ENCODE measurements at places on chromosomes 7 and 10.

DNA sequence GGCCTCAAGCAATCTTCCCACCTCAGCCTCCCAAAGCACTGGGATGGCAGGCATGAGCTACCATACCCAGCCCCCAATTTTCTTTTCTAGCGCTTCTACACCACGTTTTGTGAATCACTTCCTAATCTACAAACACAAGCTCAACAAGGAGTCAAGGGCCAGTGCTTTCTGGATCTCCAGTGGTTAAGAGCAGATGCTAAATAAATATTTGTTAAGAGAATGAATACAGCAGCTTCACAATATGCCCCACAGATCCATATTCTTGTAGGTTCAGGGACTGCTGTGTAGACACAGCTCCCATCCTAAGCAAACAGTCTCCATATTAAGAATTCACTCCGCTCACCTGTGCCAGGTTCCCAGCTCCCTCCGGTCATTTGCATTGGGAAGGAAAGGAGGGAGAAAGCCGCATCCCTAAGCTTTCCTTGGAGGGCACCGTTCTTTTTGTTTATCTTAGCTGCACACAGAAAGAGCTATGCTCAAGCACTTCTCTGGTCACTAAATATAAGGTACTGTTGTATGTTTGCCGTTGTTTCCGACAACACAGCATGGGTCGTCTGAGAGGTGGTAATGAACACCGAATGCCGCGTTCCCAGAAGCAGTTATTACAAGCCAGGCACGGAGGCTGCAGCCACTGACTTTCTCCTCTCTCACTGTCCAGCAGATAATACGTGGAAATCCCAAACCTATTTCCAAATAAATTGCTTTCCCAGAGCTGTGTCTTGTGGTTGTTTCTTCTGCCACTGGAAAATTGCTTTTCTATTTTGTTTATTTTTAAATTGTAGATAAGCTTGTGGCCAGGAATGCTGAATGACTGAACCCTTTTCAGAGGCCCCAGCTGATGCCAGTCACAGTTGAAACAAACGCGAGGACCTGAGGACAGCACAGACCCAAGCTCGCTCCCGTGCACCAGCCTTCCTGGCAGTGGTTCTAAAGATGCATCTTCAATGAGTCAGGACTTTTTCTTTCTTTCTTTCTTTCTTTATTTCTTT, 217.1 kb downstream of the PRPF18 start:
- DNase-seq = no peak

- DNase-seq = peak; percentile 25
These were observed 188.5 kb downstream of the ZMYND11 start for GRCh38 chr10:323651-324293.

DNA sequence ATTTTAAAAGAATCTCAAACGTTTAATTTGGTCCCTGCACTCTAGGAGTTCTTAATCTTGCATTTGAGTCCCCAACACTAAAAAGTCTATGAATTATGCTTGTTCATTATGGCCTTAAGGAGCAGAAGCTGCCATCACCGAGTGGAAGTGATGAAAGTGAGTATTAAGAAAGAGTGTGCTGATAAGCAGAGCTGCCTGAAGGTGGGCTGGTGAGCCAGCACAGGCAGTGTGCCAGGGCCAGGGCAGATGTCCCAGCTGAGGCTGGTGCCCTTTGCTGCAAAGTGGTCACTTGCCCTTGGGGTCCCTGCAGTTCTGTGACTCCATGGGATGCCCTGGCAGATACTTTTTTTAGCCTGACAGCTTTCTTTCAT, 72.9 kb upstream of the LOXL4 start:
- no peak for DNase-seq

DNA sequence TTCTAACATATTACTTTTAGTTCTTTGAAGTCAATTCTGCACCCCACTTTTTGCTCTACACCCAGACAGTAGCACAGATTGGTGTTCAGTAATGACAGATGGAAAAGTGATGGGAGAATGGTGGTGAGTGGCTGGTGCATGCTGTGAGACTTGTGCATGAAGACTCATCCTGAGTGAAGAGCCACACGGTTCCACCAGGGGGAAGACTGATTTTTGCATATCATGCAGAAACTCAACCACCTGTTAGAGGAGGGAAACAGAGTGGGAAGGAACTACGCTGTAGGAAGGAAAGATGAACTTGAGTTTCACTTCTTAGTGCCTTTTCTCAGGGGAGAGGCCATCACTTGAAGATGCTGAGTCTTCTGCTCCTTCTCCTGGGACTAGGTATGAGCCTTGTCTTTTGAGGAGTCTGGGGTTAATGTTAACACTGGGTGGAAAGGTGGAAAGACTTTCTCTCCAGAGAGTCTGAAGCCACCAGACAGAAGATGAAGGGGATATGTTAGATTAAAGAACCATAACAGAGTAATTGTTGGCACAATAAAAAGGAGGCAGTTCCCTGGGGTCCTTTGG, 9.3 kb upstream of the PRSS1 start:
- DNase-seq = no peak

- no peak for DNase-seq
These were observed 9.0 kb upstream of the GNA12 start for GRCh38 chr7:2853147-2853546.

- no peak for DNase-seq
These were observed 45.3 kb downstream of the NEUROG3 start for GRCh38 chr10:69527961-69528360.

DNA sequence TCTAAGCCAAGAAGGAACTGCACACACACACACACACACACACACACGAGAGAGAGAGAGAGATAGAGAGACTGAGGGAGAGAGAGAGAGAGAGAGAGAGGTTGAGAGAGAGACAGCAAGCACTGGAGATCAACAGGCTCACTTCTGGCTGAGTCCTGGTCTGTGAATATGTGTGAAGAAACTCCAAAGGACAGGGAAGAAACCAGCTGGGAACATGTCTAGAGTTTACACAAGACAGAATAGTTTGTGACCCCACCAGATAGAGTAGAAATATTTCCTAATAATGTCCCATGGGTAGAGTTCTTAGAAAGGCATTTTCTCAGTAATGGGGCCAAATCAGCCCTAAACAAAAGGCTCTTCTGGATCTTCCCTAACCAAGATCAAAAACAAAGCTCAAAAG, 155.5 kb upstream of the IGFBP3 start:
- DNase-seq = no peak

GRCh38 chr7:91632234-91632940, 248.1 kb downstream of the MTERF1 start:
- DNase-seq = no peak

- no peak for DNase-seq
These were observed 24.7 kb downstream of the DNAJB12 start for GRCh38 chr10:72330069-72330426.

DNA sequence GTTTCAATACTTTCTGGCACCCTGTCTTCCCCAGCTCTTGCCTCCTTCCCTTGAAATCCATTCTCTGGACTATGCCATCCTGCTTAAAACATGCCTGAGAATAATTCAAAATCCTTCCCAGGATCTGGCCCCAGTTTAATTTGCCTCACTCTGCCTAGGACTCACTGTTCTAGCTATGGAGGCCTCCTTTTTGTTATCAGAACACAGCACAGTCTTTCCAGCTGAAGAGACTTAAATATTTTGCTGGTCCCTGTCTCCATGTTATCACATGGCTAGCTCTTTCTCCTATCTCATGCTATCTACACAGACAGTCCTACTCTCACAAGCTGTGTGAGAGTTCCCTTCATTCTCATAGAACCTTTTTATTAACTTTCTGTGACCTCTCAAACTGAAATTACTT, 194.8 kb downstream of the RNLS start:
- DNase-seq = no peak

- no peak for DNase-seq
These were observed 102.7 kb upstream of the PCDH15 start for GRCh38 chr10:54903745-54904144.

DNA sequence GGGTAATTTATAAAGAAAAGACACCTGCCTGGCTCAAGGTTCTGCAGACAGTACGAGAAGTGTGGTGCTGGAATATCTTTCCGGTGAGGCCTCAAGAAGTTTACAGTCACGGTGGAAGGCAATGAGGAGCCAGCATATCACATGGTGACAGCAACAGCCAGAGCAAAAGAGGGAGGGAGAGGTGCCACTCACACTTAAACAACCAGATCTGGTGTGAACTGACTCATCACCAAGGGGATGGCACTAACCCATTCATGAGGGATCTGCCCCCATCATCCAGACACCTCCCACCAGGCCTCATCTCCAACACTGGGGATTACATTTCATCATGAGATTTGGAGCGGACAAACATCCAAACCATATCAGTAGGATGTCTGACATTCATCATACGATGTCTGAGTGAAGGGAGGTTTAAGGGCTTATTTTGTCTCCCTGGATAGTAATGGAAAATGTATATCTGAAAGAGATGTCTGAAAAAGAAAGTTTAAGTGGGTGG, 23.5 kb upstream of the KBTBD2 start:
- DNase-seq = no peak

DNA sequence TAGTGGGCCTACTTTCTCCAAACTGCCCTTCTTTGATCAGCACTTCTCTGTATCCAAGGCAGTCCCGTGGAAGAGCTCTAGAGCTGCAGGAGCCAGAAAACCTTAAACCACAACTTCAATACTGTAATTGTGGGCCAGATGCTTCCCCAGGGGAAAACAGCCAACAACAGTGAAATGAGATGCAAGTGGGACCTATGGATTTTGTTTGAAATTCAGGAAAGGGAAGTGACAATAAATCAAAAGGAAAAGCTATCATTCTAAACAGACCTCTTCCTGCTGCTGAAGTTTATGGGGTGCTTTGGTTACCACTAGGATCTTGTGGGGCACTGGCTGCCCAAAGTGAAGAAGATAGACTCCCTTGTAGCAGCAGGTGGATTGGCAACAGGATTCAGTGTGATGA, 1031.7 kb downstream of the LRMDA start:
- DNase-seq = no peak

DNA sequence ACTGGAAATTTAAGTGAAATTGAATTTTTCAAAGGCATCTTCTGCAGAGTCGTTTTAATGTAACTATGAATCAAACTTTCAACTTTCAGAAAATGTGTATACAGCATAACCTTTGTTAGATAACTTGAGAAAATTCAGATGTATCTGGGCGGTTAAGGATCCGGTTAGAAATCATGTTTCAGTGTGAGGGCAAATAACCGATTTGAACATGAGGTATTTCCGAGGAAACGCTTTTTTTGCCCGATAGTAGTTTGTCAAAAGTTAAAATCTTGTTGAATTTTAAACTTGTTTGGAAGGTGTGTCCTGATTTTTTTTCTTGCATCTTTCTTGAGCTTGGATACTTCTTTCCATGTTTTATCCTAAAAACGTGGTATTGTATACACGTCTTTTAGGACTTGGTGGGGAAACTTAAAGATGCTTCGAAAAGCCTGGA, 1.3 kb upstream of the BMI1 start:
- DNase-seq = no peak

DNA sequence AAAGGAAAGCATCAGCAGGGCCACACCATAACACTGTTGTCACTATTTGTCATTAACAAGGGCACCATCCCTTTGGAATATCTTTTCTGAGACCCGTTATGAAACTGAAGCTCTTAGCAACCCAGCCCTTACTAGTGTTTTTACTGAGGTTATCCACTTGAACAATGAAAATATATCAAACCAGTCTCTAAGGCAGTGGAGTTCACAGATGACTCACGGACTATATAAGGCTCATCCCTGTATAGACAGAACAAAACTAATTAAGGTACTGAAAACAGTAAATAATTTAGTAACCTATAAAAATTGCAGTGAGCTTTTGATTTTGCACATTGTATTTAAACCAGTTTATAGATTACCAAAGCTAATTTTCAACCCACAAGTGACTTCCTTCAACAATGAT, 196.0 kb downstream of the ELAPOR2 start:
- DNase-seq = no peak

DNA sequence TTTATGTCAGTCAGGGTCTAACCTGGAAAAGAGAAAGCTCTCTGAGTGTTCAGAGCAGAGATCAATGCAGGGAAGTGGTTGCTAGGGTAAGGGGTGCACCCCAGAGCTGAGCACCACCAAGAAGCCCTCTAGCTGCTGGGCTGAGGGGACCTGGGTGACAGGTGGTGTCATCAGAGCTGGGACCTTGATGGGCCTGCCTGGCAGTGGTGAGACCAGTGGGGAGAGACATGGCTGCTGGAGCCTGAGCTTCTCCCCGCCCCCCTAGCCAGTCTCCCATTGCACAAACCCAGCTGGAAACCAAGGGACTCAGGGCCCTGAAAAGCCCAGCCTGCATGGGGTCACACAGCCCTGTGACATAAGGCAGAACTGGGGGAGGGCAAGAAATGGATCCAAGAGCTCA, 49.1 kb upstream of the OSBPL3 start:
- no peak for DNase-seq

- no peak for DNase-seq
These were observed 154.6 kb upstream of the RHEB start for GRCh38 chr7:151674161-151674920.

DNA sequence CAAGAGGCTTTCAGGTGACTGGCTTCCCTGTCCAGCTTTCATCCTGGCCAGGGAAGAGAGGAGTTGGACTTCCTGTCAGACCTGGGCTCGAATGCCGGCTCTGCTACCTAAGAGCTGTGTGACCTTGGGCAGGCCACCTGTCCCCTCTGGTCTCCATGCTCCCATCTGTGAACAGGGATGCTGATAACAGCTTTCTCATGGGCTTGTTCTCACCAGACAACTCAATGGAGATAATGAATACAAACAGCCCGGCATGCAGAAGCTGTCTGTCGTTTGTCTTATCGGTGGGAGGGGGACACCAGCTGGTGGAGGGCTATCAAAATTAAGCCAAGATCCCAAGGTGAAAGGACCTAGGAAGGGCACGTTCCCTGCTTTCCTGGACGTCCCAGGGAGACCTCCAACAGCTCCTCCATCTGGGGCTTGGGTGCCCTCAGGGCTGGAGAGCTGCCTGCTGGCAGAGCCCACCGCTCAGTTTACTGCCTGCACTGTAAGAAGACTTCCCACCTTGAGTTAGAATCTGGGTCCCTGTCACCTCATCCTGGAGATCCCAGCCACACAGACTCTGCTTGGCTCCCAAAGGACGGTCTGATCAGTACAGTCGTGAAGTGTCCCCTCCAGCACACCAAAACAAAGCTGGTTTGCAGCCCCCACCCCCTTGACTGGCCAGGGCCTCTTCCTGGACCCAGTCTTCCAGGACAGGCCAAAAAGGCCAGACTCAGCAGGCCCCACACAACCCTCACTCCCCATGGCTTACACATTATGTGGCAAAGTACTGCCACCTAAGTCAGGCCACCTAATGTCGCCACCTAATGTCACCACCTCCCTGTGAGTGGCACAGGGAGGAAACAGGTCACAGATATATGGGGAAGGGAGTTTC, 40.9 kb downstream of the PPIF start:
- no peak for DNase-seq

- DNase-seq = no peak
These were observed 571 bp upstream of the VWC2 start for GRCh38 chr7:49772916-49773217.

All from activated T-helper 9 cell treated with anti-CD3 and anti-CD28 coated beads, Interleukin-2, amount 50 U/mL, for 16 hours (primary cell).